ENCODE measurements at places on chromosomes 6 and 20.

- DNase-seq = no peak
These were observed 81.3 kb upstream of the BMP2 start for GRCh38 chr20:6686171-6686570.

GRCh38 chr6:100175814-100176310 is 181.8 kb upstream of the MCHR2 start:
- no peak for DNase-seq

- no peak for DNase-seq
These were observed 9.0 kb downstream of the TEAD3 start for GRCh38 chr6:35487658-35488516.

DNA sequence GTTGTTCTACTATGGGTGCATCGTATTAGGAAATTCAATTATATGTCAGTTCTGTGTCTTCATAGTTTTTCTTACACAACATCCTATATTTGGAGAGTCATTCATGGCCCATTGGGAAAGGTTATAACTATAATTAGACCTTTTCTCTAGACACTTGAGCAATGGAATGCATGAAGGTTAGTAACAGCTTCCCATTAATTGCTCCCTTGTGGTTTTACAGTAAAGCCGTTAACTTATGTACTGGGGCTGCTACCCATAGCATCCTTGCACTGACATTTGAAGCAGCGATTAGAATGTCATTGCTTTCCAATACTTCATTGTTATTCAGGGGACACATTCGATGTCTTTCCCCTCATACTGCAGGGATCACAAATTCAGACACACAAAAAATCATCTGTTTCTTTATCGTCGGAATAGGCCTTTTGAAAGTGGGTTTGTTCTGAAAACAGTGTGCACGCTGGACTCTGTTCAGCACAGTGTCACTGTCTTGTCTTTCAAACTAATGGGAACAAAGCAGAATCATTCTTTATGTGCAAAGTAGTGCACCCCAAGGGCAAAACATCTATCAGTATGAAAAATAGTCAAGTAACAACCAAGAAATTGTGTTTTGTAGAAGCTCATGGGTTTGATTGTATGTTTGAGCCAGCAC is 634.3 kb upstream of the MAP3K7 start:
- no peak for DNase-seq

DNA sequence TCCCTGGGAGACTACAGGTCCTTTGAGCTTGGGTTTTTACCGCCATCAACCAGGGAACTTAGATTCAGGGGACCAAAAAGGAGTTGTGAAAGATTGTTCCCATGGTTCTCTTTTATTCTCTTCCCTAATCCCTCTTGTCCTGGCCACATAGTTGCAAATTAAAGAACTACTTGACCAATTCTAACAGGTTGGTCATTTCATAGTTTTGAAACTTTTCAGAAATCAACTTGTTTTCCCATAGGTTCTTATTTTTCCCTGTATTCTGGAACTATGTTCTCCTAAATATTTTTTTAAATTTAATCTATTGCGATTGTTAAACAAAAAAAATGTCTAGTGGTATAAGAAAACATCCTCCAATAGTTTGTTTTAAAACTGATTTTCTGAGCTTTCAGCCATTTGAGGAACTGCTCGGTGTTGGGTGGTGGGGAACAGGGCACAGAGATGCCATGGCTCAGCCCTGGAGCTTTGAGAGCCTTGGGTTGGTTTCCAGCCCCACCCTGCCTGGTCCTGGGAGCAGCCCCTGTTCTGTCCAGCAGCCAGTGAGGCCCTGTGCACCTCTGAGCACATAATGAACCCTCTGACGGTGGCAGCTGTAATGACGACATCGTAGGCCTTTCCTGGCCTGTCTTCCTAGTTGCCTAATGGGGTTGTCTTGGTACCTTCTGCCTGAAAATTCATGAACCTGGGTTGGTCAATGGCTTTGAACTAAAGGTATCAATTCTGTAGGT is 53.5 kb downstream of the TBC1D7 start:
- no peak for DNase-seq

GRCh38 chr6:159806021-159806458 is 6.0 kb downstream of the PNLDC1 start:
- no peak for DNase-seq

DNA sequence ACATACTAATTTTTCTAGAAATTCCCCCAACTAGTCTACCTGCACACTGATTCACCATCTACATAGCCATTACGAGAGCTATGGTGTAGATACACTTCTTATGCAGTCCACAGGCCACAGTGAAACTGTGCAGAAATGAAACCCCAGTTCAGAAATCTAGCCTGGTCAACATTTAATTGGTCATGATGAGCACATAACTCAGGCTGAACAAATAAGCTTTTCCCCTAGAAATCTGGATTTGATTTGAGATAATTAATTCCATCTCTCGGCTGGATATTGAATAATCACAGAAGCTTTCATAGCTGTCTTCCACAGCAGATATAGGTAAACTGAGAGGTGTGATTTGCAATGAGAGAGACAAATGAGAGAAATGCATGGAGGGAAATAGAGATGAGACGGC is 22.6 kb upstream of the TINAG start:
- no peak for DNase-seq

DNA sequence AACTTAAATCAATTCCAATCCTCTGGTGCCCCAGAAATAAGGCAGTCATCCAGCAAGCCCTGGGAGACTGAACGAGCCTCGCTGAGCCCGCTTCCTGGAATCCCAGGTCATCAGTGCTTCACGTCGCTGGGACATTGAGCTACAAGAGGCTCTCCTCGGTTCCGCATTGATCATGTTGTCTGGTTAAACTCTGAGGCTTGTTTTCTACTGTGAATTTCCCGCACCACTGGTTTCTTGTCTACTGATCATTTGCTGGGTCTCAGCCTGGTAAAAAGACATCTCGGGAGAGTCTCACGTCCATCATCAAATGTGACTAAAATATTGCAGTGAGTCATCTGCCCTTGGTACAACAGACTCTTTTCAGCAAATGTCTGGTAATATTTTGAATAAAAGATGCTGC is 569.2 kb downstream of the QKI start:
- DNase-seq = no peak

GRCh38 chr6:134379076-134379475 is 61.2 kb upstream of the SGK1 start:
- DNase-seq = peak; percentile 50

DNA sequence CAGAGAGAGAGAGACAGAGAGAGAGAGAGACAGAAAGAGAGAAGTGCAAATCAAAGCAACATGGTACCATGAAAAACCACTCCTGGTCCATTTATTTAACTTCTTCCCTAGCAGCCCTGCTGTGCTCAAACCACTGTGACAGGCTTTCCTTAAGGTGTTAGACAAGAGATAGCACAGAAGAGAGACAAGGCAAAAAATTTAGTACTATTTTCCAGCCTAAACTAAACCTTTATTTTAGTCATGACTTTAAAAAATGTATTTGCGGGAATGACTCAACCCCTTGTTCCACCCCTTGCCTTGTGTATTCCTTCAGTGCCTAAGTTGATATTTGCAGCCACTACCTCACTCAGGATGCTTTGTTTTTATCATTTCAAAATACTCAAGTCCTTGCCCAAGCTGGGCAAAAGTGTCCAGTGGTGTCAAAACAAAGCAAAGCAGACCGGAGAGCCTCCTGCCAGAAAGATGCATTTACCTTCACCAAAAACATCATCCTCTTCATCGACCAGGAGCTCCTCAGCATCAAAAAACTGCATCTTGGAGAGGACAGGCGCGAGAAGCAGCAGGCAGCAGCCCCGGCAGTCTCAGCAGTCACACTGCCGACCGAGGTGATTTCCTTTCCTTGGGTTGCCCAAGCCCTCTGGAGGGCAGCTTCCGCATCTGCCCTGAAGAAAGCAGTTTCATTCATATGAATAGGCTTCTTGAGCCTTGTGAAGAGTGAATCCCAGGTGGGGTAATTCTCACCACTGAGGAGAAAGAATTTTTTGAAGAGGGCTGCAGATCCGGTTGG is at the start of gene RIPOR2:
TSS of gene RIPOR2 (minus strand) at position 595 of the 787 bp plus-strand sequence. CDS start at position 533, 62 bp downstream.
- DNase-seq = peak; percentile 88

DNA sequence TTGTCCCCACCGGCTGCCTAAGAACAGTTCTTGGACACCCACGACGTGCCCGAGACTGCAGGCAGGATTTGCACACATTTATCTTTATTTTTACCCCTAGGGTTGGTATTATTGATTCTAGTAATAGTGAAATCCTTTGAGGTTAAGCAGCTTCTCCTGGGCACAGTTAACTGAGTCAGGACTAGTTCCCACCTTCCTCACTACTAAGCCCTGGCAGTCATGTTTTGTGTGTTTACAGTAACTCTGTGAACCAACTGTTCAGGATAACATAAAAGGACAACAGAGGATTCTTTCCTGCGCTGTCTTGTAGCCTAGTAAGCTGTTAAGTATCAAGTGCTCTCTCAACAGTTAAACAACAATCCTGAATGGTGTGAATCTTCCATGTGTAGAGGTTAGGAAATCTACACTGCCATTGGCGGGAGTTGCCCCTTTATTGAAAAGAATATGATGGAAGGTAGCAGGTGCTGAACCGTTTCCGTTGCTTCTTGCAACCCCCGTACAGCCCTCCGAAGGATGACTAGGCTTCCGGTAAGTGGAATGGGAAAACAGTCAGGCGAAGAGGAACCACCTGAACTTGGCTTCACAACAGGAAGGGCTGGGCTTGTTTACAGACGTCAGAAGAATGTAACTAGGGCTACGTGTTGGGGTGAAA is 979 bp upstream of the SOD2 start:
- peak; percentile 45 for DNase-seq

DNA sequence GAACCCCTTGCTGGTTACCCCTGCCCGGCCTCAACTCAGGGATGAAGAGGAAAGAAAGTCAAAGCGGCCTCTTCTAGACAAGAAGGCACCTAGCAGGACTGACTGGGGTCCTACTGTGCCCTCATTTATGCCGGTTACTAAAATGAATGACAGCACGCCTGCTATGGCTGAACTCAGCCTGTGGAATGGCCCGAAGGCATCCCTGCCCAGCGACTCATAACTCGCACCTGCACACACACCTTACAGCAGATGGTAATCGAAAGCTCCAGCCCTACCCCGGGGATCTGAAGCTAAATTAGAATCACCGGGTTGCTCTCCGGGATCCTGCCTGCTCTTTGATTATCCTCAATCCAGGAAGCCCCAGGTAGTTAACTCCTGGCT is 747 bp upstream of the TXNDC5 start:
- no peak for DNase-seq
